ENCODE measurements at places on chromosomes 12 and 14.

DNA sequence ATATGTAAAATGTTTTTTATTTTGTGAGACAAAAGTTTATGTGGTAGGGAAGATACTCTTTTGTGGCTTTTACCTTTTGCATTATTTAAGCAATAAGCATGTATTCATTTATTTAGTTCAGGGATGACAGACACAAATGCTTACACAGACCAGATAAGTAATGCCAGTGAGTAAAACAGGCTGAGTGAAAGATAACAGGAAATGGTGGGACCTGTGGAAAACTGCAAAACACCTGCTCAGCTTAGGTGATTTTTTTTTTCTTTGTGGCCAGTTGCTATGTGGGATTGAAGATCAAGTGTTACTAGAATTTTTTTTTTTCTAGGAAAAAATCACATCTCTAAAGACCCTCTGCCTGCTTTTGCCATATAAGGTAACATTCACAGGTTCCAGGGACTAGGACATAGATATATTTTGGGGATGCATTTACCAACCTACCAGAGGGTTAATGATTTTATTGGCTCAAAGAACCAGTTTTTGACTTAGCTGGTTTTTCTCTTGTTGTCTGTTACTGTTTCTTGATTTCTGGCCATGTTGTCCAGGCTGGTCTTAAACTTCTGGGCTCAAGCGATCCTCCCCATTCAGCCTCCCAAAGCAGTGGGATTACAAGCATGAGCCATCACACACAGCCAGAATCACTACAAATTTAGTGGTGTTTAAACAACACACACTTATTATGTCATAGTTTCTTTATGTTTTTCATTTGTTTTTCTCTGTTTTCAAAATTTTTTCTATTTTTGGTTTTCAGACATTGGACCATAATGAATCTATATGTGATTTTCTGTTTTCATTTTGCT lies 9.8 kb downstream of the PSMA6 start:
- no peak for DNase-seq

GRCh38 chr12:84810611-84811010 lies 102.0 kb downstream of the SLC6A15 start:
- no peak for DNase-seq

DNA sequence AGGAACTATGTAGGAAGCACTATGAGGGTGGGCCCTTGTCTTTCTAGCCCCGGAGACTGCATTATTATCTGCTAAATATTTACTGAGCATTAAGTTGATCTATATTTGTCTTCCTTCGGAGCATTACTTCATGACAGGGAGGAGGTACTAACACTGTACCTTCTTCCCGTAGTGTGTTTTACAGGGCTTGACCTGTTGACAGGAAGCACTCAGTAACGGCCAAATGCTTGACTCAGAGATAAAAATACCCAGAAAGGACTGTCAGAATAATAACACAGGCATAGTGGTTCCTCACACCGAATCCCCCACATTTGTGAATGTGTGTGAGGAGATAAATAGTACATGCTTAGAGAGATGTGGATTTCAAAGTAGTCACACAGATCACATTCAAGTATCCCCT lies 466.6 kb downstream of the EGLN3 start:
- no peak for DNase-seq

- DNase-seq = peak; percentile 33
Measured at GRCh38 chr12:120276734-120277133, 11.2 kb upstream of the PXN start.

GRCh38 chr12:40947797-40948196 lies 240.3 kb upstream of the PDZRN4 start:
- no peak for DNase-seq

- DNase-seq = no peak
Measured at GRCh38 chr12:92468358-92469020, 234.3 kb upstream of the PLEKHG7 start.

GRCh38 chr14:92729634-92730358 lies 18.6 kb downstream of the LGMN start:
- DNase-seq = no peak

GRCh38 chr12:118061873-118062843 lies 1.2 kb upstream of the WSB2 start:
- DNase-seq = peak; percentile 76

DNA sequence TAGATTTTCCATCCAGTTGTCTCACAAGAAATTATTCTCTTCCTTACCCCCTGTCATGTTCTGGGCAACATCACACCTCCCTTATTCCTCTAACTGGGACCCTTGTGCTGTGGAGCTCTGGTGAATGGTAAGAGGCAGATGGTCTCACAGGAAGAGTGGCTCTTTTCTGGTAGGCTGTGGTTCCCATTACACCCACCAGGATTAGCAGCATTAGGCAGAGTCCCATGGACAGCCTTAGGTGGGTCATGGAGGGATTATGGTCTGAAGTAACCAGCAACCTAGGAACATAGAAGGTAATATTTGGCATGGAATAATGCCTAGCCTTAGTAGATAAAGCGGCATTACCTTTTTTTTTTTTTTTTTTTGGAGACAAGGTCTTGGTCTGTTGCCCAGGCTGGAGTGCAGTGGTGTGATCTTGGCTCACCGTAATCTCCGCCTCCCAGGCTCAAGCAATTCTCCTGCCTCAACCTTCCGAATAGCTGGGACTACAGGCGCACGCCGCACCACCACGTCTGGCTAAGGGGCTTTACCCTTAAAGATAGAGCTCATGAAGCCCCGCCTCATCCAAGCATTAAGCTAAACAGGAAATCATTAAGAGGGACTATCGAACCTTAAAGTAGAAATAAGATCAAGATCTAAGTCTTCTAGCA lies 4.0 kb downstream of the C14orf119 start:
- no peak for DNase-seq

GRCh38 chr14:102805371-102805891 lies 28.2 kb downstream of the TRAF3 start:
- DNase-seq = peak; percentile 58

- DNase-seq = peak; percentile 78
Measured at GRCh38 chr12:69897744-69898143, 72.7 kb downstream of the MYRFL start.
